Activated CD8-positive, alpha-beta memory T cell treated with anti-CD3 and anti-CD28 coated beads, Interleukin-2, amount 50 U/mL, for 4 hours (primary cell): ENCODE measurements at places on chromosomes 5 and 9.

DNA sequence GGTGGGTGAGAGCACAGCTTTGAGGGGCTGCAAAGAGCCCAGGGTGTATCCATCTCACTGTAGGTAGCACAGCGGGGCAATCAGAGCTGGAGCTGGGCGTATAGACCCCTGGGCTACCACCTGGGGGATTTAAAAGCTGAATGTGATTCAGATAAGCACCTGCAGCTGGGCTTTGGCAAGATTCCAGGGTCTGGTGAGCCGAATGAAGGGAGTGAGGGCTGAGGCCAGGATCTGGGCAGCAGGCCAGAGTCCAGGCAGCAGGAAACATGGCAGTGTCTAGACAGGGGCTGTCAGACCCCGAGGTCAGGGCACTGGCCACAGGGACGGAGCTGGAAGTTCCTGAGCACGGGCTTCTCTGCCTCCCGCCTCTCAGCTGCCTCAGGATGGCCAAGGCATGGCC, 8.7 kb downstream of the ASS1 start:
- DNase-seq = no peak

GRCh38 chr9:28051559-28052503, 478.6 kb upstream of the C9orf72 start:
- DNase-seq = no peak

DNA sequence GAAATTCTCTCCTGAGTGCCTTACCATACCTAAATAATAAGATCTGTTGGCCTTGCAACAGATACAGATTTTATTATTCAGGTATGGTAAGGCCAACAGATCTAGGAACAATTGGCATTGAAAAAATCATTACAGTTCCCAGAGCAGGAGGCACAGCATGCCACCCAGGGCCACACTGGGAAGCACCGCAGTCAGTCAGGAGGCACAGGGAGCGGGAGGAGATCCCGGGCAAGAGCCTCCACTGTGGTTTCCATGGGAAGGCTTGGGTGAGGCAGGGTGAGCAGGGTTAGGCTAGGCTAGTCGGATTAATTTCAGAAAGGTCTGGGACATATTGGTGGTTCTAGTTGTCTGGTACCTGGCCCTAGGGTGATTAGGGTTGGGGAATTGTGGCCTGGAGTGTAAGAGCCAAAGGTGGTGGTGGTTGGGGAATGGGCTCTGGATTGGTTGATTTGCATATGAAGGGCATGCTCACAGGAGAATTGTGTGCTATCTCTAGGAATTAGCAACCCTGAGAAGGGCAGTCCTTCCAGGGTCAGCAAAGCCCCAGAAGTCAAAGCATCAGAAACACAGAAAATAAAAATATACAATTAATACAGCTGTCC, 111.4 kb downstream of the PDE8B start:
- DNase-seq = no peak

DNA sequence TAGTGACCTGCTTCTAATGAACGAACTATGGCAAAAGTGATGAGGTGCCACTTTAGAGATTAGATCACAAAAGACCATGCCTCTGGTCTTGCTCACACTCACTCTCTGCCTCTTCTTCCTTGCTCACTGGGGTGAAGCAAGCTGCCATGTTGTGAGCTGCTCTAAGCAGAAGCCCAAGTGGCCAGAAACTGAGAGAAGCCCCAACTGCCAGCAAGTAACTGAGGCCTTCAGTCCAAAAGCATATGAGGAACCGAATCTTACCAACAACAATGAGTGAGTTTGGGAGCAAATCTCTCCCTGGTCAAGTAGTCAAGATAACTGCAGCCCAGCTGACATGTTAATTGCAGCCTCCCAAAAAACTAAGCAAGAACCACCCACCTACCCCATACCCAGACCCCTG, 126.0 kb upstream of the ACO1 start:
- no peak for DNase-seq

- DNase-seq = no peak
Observed at GRCh38 chr5:103674739-103675138, 112.2 kb upstream of the NUDT12 start.

DNA sequence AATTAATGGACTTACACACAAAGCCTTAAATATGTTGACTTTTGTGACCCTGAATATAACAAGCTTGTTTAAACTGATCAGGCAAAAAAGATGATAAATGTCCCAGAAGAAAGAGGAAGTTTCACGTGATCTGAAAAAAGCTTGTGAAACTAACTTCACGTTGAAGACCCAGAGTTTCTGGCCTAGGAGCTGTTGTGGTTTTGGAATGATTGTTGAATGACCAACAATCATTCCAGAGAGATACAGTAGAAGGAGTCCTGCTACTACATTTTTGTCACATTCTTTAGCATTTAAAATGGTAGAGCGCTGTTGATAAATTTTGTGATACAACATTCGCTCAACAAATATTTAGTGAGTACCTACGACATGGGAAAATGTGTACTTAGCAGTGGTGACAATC, 143.1 kb upstream of the FBN2 start:
- DNase-seq = no peak

DNA sequence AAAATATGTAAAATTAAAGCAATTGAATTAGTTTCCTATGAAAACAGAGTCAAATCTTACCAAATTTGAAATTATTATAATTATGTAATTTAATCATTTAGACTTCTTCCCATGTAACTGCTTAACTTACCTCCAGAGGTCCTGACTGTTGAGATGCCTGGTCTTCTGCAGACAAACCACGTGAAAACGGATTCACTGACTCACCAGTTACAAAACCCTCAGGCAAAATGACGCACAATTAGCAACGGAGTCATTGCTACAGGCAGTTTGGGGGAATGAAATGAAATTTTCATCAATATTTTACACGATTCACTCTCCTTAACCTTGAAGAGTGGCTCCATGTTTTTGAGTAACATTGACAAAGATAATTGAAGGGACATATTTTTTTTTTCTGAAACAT, 460.8 kb downstream of the MTRR start:
- DNase-seq = no peak

DNA sequence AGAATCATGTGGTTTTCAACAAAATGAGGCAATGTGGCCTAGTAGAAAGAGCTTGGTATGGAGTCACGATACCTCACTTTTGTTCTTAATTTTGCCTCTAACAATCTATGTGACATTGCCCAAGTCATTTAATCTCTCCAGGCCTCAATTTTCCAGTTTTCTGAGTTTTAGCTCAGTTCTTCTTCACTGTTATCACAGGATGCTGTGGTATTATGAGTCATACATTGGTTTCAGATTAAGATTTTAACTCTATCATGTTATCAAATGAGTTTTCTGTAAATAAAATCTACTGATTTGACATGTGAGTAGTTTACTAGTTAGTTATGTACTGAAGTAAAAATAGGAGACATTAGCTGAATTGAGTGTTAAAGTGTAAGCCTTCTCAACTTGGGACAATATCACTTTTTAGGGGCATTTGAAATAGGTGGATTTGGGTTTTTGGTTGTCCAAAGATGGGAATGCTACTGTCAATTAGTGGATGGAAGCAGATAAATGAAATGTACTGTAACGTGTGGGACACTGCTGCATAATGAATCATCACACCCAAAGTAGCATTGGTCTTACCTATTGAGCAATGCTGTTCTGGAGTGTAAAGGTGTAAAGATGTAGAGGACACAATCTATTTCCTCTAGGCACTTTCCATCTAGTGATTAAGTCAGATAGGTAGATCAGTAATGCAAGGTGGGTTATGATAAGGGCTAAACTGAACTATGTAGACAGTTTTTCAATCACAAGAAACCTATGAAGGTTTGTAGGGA, 73.3 kb downstream of the NNT start:
- DNase-seq = no peak

DNA sequence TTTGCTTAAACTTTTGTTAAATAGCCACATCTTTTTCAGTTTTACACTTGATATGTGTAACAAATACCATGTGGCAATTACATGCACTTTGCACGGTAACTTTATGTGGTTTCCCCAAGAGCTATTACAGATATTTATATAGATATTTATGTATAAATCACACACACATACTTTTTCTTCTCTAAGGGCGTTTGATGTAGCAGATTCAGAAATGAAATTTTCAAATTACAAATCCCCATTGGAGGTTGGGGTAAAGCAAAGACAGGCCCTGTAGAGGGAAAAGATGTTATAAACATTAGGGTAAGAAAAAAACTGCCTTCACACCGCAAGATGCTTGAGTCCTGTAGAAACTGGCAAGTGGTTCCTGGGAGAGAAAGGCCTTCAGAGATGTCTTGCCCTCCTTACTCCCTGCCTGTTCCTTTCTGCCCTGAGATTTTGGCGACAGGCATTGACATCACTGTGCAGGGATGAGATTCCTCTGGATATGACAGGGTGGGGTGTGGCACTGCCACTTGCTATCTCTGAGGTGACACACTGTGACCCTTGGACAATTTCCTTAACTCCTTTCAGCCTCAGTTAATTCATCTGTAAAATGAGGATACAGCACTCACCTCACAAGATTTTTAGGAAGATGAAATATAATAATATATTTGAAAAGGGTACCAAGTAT, 177.9 kb upstream of the TUT7 start:
- DNase-seq = no peak

DNA sequence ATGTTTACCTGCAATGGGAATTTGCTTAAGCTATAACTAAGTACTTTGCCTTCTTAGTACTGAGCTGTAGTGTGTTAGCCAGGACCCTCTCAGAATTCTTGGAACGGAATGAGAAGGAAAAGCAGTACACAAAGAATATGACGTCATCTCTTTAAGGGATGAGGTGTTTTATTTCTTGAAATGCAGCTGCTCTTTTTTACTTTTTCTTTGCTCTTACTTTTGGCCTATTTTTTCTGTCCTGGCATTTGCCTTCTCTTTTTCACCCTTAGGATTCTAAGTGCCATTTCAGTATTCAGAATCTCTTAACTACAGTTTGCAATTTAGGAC, 10.1 kb downstream of the KIF2A start:
- no peak for DNase-seq

DNA sequence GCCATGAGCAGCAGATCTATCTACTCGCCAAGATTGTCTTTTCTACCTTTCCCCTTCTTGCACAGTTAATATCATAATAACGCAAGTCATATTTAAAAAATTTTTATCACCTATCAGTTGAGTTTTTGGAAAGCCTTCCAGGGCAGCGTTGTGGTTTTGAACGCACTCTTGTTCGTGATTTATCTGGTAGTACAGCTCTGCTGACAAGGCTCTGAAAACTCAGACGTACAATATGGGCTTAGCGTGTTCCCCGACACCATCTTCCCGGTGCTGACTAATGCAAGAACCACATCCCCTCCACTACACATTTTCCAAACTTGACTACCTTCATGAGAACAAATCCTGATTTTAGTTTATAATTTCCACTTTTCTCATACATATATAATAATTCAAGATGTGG, 1.6 kb upstream of the NFIL3 start:
- no peak for DNase-seq
